ENCODE measurements at places on chromosomes 11 and 22.

DNA sequence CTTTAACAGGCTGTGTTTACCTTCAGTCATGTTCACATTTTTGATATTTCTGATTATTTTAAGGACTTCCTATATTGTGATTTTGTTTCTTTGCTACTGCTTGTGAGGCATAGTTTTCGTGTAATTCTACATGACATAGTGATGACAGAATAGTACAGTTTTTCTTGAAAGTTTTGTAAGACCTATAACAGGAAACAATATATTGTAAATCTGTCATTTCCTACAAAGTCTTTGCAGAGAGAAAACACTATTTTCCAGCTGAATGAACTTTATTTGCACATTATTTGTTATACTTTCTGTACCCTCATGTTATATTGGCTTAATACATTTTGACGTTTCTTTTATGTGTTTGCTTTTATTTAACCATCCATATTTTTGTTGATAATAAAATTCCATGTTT is 191.1 kb downstream of the TMEM135 start:
- DNase-seq: no peak

DNA sequence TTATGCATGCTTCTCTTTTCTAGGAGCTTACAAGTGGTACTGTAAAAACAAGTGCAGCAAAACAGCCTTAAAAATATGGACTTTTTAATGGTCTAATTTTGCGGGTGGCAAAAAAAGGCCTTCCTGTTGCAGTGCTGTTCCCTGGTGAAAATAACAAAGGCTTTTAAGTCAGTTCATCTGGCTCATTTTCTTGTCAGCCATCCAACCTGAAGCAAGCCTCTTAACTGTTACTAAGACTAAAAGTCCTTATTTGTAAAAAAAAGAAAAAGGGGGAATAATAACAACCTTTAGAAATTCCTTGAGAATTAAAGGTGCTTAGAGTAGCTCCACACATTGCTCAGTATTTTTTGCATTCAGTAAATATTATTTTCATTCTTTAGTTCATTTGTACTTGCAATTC is 200.5 kb upstream of the CHORDC1 start:
- DNase-seq: no peak

DNA sequence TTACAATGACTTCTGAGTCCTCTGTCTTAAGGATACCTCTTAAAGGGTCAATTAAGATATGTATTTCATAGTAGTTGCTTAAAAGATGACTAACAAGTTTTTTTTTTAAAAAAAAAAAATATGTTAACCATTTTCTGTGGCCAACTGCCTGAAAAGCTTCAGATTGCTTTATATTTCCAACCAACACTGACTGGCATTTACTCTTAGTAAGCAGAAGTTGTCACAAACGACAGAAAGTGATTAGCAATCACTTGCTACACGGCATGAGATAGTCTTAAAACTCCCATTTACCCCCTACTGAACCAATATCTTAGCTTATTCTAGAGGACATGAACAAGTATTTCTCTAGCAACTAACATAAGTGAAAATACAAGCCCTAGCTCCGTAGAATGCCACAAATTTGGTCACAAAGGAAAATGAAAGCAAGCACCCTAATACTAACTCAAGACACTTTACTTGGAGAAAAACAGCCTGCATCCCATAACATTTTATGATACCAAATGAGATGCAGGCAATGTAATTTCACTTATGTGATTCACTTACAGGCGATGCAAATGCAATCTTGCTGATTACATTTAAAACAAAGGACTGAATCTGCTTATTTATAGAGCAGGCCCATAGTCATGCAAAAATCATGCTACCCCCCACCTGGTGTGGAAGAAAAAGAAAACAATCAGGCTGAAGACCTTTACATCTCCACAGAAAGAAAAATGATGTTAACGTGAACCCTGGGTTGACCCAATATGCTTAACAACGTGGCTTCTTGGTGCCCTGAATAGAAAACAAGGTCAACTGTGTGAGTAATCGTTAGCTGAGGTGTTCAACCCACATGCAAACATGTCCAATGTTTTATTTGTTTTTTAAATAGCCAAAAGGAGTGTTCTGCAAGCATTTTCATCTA is 25.7 kb downstream of the MPPED2 start:
- no peak for DNase-seq

- DNase-seq: no peak
These were observed 107.0 kb downstream of the MSANTD4 start for GRCh38 chr11:105915021-105915420.

GRCh38 chr22:50604256-50605001 is 3.8 kb downstream of the MAPK8IP2 start:
- no peak for DNase-seq

DNA sequence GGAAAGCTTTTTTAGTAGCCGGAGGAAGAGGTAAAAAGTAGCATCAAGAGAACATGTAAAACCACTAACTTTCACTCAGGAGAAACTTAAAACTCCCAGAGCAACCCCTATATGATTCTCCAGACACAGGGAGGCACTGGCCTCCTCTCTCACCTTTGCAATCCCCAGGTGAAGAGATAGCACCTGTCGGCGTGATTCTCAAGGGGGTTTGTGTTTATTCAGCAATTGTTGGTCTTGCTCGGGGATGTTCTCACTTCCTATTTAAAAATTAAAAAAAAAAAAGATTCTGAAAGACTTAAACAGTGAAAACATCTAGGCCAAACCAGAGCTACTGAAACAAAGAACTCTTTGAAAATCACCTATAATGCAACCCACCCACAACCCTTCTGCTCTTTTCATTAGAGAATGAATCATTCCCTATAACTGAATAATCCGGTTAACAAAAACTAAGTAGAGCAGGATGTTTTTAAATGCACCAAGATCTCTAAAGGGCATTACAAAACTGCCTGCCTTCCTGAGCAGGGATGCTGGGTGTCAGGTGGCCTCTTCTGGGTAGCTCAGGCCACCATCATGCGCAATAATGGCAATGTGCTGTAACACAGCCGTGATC is 24.9 kb downstream of the DHCR7 start:
- DNase-seq: no peak

- DNase-seq: no peak
These were observed 243.6 kb downstream of the NELL1 start for GRCh38 chr11:20912922-20913512.

DNA sequence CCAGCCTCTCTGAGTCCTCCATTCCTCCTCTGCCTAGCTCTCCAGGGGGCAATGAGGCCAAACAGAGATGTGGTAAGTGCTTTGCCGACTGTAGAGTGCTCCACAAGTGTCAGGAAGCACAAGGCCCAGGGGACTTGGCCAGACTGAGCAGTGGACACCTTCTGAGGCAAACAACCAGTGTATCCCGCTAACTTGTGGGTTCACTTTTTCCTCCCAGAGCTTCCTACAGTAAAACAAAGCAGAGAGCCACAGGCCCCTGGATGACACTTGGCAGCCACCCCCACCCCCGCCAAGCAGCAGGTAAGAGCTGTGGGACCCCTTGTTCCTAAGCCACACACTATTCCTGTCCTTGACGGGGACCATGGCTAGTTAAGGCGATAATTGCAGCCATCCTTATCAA is 160.9 kb downstream of the CACNA1I start:
- no peak for DNase-seq

GRCh38 chr22:20434264-20434751 is 3.3 kb downstream of the SCARF2 start:
- no peak for DNase-seq

GRCh38 chr22:30486661-30487115 is 14.9 kb upstream of the SEC14L3 start:
- DNase-seq: no peak

- DNase-seq: no peak
These were observed 58.7 kb upstream of the PRODH start for GRCh38 chr22:18994701-18995326.

DNA sequence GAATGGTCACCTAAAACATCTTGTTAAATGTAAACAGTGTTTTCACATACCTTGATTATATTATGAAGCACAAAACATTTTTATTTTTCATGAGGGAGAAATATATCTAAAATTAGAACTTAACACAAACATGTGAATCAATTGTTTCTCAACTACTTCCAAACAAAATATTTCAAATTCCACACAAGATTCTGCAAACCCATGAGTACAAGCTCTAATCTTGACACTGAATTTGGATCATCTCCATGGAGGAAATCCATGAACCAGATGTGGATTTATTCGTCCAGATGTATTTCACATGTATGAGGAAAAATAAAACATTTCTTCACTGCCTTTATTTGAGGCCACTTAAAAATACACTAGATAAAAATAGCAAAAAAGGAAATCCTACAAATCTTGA is 184.2 kb downstream of the SBF2 start:
- DNase-seq: no peak

GRCh38 chr11:132257871-132258270 is 887.5 kb downstream of the NTM start:
- no peak for DNase-seq

- DNase-seq: peak; percentile 13
These were observed 28.0 kb downstream of the MOB2 start for GRCh38 chr11:1458340-1459218.

DNA sequence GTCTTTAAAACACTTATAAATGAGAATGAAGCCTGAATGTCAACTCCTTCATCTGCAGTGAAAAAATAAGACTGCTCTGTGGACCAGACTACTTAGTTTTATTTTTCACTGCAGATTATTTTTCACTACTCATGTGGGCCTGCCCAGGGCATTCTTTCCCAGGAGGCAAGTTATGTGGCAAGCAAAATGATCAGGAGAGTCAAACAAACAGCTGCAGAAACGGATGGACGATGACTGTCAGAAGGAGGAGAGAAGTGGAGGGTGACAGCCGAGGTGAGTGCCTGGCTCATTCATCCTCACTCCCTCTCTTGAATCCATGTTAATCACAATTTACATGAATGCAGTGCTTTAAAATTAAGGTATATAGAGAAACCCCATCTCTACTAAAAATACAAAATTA is 5.8 kb upstream of the LRP5 start:
- no peak for DNase-seq

DNA sequence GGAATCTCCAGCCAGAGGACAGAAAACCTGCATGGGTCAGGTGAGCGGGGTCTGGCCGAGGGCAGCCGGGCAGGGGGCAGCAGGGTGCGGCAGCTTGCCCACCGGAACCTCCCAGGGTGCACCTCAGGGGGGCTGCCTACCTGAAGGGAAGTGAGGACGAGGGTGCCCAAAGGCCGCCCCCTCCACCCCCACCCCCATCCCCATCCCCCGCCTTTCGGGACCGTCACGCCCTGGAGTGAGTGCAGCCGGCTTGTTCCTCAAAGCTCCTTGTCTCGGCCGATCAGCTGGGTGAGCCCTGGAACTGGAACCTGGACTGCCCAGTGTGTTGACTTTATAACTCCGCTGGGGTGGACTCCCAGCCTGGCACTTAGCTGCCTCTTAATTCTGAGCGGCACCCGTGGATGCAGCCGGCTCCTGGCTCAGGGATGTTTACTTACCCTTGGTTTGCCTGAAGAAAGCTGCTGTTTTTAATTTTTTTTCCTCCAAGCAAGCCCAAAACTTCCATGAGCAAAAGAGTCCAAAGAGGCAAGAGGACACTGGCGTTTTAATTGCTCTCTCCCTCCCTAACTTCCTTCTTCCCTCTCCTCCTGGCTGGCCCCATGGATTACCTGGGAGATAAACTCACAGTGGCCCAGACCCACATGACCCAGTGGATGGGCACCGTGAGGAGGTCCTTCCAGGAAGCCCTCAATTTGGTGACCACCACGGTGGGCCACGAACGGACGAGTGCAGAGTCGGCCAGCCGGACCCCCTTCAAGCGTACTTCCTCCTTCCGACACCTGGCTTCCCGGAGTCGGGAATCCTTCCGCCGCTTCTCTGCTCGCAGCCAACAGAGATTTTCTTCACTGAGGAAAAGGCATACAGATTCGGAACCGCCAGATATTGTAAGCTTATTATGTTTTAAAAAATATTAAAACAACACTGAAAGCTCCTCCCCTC is 87.8 kb upstream of the CRYBB3 start:
- no peak for DNase-seq

DNA sequence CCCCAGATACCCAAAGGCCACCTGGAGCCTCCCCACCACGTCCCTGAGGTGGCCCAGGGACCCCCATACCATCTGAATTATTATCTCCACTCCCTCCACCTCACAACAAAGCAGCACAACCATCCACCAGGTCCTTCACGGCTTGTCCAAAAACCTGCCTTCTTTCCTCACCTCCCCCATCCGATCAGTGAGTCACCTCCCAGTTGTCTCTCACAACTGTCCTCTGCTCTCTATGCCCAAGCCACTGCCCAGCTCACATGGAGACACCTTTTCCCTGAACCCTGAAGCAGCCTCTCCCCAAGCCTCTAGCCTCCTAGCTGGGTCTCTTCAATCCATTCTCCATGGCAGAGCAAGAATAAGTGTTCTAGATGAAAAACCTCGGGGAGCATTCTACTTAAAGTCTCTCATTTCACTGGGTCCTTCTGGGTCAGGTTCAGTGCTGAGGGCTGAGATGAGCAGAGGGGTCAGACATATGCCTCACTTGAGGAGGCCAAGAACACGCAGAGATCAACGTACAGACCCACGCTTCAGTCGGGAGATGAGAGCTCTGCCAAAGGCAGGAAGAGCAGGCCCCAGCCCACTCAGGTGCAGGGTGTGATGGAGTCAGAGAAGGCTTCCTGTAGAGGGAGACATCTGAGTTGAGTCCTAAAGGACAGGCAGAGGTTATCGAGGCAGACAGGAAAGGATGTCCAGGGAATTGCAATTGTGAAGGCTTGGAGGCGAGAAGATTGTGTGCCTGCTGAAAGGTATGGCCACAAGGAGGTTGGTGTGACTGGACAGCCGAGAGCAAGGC is 74.7 kb downstream of the PDE2A start:
- no peak for DNase-seq
